ENCODE measurements at places on chromosomes 11 and 22.

DNA sequence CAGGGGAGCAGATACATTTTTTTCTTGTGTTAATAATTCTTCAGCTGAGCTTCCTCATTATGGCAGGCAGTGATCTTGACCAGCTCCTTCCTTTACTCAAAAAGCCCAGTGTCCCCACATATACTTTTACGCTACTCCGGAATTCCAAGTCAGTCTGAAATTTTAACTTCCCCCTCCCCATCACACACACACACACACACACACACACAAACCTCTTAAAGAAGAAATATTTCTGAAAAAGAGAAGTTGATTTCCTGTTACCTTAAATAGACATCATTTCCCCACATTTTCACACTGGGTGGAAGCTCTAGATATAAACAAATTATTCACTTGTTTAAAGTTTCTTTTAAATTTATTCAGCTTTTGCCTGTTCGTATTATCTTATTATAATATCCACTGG is 113.9 kb downstream of the DBX1 start:
- no peak for DNase-seq

GRCh38 chr11:11027288-11027687 is 169.4 kb upstream of the ZBED5 start:
- DNase-seq, result no peak

DNA sequence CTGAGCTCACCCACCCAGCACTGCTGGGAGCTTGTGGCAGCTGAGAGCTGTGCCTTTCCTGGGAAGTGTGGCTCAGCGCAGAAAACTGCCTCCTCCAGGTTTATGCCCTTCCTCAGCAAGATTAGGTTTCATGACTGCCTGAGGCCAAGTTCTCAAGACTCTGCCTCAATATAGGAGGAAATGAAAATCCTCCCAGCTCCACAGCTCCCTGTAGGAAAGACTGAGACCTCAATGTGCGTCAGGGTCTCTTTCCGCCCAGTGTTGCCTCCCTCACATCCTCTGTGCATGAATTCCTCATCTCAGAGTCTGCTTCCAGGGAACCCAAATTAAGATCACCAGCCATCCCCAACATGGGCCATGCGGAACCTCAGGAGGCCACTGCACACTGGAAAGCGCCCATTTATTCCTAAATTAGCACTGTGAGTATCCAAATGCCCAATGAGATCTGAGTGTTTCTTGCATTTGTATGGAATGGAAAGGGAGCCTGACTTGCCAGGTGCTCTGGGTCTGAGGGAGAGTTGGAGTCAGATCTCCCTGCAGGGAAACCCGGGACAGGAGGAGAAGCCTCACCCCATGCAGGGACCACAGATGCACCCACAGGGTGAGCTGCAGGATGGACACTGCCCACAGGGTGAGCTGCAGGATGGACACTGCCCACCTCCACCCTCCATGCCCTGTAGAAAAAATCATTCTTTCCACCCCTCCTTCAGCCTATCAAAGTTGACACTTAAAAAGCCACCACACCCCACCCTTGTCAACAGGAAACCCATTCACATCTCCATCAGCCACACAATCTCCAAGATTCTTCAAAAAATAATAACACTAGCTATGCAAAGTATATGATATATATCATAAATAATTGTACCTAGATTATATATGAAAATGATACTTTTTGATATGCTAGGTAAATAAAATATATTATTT is 97.4 kb upstream of the IGLL5 start:
- no peak for DNase-seq

DNA sequence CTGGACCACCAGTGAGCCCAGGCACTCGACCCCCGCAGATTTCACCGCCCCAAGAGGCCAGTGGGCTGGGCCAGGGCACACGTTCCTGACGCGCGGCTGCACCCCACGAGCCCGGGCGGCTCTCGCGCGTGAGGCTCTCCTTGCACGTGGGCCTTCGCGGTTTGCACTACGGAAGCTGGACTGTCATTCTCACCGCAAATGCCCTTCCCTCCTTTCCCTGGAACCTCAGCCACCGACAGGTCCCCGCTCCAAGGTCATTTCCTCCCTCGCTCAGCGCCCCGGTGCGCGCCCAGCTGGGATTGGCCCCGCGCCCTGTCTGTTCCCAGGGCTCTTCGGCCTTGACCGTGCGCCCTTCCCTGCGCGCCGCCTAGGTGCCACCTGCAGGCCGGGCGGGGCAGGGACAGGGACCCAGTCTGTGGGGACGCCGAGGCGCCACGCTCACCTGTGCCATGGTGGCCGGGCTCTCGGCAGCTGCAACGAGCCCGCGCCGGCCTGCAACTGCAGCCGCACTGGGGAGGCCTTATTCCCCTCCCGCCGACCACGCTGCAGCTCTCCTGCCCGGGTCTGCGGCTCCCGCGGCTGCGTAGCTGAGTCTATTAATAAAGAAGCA is 2.1 kb upstream of the CPT1A start:
- no peak for DNase-seq

- no peak for DNase-seq
Observed at GRCh38 chr11:95522874-95523273, 266.7 kb downstream of the FAM76B start.

DNA sequence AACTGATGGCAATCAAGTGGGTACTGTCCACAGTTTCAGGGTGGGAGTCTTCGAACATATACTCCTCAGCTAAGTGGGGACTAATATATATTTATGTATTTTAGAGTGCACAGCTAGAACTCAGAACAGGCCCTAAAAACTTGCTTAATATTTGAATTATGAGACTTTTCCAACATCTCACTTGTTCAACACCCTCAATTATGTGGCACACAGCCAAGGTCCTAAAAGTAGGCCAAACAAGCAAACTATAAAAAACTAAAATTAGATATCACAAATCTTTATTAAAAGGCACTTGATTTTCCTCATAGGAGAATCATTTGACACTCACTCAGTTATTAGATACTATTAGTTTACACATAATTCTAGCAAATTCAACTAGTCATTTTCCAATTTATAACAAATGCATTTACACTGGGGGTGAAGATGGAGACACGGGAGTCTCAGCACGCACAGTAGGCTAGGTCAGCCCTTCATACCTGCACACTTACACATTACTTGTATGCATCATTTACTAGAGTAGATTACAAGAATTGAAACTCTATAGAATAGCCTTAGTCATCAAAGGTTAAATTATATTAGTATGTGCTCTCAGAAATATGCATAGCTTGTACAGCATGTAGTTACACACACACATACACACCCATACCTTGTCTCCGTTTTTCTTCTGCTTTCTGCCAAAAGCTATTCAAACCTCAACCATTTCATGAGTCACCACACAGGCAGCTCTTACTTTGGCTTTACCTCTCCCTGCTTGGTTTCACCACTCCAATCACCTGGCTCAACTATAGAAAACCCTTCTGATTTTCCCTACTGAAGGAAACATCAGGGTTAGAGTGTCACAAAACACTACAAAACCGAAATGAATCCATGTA is 171.5 kb downstream of the SBF2 start:
- no peak for DNase-seq

GRCh38 chr11:45141631-45142030 is 4.8 kb upstream of the PRDM11 start:
- no peak for DNase-seq

DNA sequence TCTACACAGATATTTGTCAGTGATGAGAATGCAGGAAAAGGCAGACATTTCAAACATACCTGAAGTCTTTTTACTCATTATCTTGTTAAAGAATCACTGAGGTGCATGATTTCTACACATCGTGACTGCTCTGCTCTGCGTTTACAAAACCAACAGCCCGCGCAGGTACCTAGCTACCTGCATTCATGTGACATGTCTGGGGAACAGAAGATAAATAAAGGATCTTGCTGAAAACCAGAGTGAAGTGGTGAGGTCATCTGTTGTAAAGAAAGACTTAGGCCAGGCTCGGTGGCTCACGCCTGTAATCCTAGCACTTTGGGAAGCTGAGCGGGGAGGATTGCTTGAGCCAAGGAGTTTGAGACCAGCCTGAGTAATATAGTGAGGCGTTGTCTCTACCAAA is 15.7 kb downstream of the ASPHD2 start:
- DNase-seq, result no peak

DNA sequence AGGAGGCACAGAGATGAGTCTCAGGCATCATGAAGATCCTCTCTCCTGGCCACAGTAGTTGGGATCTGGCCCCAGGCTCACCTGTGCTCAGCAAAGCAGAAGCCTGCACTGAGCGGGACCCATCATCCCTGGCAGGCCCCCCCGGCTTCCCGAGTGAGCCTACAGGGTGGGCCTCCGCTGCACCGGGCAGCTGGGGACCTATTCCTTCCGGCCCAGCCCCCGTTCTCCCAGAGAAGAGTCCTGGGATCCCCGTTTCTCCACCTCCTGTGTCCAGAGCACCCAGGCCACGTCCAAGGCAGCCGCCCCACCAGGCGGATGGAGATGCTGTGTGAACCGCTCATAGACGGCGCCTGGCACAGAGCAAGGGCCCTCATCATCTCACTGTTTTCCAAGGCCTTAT is 52.5 kb downstream of the ANO1 start:
- DNase-seq, result no peak

DNA sequence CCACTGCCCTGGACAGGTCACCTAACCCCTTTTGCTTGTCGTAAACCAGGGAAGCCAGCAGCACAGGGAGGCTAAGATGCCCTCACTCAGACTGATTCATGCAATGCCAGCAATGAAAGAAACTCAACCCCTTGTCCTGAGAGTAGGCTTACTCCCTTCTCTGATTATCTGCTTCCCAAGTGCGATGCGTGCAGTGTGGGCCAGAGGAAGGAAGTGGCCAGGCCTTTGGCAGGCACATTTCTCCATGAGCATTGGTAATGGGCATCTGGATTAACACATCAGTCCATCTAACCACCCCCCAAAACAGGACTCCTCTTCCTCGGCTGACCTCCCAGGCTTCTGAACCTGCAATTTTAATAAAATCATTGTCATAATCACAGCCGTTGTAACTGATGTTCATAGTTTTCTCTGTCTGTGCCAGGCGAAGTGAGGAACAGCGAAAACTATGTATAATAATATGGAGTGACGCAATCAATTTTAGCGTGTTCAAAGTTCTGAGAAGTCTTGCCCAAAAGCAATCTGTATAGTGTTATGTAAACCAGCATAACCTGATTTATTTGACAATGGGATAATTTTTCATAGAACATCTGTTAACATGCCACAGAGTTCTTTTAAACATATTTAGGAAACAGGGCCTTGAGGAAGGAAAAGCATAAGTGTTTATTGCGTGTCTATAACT is 33.9 kb downstream of the TST start:
- no peak for DNase-seq

DNA sequence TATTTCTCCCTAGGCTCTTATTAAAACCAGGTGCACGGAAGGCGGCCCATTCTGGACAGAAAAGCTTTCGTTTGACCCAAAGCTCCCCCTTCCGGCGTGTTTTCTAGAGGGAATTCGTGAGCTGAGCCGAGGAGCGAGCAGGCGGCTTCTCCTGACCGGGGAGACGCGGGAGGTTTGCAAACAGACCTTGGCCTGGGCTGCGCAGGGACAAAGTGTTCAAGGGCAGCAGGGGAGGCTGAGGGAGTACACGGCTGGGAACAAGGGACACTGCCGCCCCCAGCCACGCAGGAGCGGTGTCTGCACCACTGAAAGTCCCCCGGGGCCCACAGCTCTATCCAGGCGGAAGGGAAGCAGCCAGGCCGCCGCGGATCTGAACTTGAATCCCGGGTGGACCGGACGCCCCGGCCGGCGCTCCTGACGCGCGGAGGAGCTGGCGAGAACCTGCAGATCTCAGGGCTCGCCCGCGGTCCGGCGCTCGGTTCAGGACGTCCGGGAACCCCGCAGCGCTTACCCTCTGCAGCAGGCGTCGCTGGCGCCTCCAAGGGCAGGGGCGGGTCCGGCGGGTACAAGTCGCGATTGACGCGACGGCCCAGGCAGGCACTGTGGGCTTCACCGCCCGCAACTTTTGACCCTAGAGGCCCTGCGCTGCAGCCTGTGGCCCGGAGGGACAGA is 101.9 kb downstream of the WT1 start:
- no peak for DNase-seq

- peak; percentile 37 for DNase-seq
Observed at GRCh38 chr22:24146194-24146616, 35.1 kb upstream of the SUSD2 start.

GRCh38 chr11:103628121-103628520 is 408.3 kb upstream of the DDI1 start:
- no peak for DNase-seq

GRCh38 chr11:383431-383830 is 10.6 kb upstream of the PKP3 start:
- DNase-seq, result no peak

- DNase-seq, result no peak
Observed at GRCh38 chr11:78138694-78139421, 568 bp downstream of the ALG8 start.

All from C1 segment of cervical spinal cord (tissue), 14 donors.